Fibroblast of the aortic adventitia (primary cell): ENCODE measurements at places on chromosomes 11 and 22.

DNA sequence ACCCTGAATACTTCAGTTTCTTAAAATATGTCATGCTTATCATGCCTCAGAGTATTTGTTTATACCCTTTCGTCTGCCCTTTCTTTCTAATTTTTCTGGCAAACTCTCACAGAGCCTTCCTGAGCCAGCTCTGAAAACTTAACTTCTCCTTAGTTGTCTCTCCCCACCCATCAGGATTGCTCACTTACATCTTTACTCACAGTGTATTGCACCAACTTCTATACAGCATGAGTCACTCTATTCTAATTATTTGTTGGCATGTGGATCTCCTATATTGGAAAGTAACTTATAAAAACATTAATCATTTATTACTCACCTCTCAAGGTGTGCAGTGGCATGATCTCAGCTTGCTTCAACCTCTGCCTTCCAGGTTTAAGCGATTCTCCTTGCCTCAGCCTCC, 114.9 kb downstream of the FANCF start:
- DNase-seq = peak; percentile 30

- no peak for DNase-seq
These were observed 400.0 kb downstream of the LARGE1 start for GRCh38 chr22:33519974-33520903.

DNA sequence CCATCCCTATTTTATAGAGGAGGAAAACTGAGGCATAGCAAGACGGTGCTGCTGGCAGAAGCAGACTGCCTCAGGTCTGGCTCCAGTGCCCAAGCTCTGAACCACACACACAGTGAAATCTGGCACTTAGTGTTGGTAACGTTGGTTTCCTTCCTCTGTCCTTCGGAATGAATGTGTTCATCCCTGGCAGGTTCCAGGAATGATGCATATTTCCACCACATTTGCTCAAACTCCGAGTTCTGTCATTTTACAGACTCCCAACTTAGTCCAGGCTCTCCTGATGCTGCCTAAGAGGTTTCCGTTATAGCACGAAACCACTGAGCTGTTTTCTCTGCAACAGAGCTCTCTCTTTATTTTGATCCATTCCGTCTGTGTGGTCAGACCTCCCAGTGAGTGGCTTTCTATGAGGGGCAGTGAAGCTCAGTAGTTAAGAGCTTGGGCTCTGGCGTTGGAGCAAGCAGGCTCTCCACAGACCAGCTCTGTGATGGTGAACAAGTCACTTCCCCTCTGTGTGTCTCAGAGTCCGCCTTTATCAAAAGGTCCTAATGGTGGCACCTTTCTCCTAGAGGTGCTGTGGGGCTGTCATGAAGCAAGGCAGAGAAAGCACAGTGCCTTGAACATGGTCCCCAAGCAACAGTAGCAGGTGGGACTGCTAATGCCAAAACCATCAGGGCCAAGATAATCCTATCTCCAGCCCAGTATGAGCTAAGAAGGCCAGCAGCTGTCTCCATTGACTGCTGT, 200.3 kb downstream of the MYO18B start:
- DNase-seq = no peak

- DNase-seq = no peak
These were observed 229.1 kb upstream of the C11orf87 start for GRCh38 chr11:109192864-109193263.

GRCh38 chr22:25941365-25941960, 199.5 kb downstream of the MYO18B start:
- no peak for DNase-seq

DNA sequence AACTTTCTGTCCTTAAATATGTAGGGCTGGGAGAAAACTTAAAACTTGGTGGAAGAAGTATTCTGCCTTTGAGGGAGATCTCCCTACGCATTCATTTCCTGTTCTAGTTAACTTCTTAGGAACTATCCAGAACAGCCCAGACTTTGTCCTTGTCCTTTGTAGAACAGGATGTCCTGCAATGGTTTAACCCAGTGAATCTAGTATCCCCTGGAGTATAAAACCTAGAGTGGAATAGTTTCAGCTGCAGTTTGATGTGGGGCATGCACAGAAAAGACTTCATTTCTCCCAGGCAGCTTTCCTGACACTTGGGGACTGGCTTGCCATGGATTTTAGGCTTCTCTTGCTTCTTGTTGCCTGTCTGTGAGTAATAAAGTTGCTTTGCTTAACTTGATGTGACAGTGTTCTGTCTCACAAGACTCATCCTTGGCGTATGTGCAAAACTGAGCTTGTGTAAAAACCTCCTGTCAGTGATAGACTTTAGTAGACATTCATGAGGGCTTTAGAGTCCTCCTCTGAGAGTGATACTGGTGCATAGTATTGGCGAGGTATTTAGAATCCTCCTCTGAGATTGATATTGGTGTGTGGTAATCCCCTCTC, 28.2 kb downstream of the ARHGAP42 start:
- DNase-seq = no peak

DNA sequence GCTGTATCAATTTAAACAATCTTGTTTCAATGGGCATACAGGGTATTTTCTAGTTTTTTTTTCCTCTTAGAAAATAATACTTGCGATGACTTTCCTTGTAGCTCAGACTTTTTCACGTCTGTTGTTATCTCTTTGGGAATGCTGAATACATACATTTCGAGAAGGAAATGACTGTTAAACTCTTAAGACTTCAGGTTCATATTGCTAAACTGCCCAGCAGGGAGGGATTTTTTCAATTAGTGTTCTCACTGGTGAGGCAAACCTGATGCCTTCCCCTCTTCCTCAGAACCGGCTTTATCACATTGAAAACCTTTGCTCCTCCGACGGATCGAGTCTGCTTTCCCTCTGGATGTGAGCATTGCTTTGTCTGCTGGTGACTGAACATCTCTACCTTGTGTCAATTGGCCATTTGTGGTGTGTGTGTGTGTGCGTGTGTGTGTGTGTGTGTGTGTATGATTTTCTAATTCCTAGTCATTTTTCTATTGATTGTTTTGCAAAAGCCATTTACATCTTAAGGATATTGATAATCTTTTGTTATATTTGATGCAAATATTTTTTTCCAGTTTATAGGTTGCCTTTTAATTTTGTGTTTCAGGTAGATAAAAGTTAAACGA, 6.6 kb downstream of the NEAT1 start:
- DNase-seq = peak; percentile 87

GRCh38 chr11:90250970-90251369, 28.1 kb upstream of the CHORDC1 start:
- no peak for DNase-seq

- peak; percentile 89 for DNase-seq
These were observed 679.9 kb downstream of the KCNA4 start for GRCh38 chr11:29336727-29337575.

GRCh38 chr22:50399751-50400331, 56.7 kb downstream of the PPP6R2 start:
- no peak for DNase-seq

DNA sequence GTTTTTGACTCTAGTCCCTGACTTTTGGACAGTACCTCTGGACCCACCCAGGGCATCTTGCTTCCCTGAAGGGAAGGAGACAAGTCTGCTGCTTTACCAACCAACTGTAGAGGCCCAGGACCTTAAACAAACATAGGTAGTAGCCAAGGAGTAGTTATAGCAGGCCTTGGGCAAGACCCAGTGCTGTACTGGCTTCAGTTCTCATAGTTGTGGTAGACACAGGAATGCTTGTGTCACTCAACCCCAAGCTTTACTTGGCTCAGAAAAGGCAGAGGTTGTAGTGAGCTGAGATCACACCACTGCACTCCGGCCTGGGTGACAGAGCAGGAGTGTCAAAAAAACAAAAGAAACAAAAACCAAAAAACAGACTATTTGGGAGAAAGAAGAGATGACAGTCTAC, 21.3 kb upstream of the OR52M1 start:
- DNase-seq = no peak

GRCh38 chr22:45994491-45995404, 17.8 kb upstream of the WNT7B start:
- DNase-seq = peak; percentile 68

DNA sequence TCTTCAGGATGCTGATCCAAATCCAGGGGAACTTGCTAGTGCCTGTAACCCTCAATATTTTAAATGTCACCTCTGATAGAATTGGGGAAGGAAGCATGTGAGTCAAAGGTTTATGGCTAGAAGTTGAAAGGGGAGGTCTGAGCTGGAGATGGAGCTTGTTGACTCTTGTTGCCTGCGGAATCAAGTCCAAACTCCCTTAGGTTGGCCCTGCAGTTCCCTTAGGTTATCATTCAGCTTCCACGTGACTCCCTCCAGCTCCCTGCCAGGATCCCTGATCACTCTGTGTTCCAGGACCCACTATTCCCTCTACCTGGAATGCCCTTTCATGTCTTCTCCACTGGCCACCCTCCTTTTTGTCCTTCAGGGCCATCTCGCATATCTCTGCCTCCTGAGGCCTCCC, 26.2 kb upstream of the LIPT2 start:
- no peak for DNase-seq

DNA sequence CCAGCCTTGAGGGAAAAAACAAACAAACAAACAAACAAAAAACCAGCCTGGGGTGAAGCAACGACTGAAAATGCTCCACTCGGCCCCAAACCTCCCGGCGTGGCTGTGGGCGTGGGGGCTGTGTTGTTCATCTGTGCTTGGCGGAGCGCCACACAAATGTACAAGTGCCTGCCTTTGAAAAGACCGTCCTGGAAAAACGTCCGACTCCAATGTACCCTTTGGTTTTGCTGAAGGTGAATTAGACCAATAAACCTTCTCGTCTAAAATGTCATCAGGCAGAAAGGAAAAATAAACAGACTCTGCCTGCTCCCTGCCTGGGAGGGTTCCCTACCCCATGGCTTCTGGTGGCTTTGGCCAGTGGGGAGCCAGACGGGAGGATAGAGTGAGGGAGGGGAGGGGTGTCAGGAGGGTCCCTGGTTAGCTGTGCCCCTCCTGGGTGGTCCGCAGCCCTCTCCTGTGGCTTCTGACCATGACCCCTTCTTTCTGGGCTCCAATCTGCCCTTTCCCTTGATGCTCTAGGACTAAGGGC, 93.9 kb downstream of the TRMU start:
- no peak for DNase-seq

GRCh38 chr22:36787204-36787988, 11.5 kb upstream of the IFT27 start:
- DNase-seq = no peak

GRCh38 chr11:120391854-120392253, 55.6 kb downstream of the ARHGEF12 start:
- no peak for DNase-seq

DNA sequence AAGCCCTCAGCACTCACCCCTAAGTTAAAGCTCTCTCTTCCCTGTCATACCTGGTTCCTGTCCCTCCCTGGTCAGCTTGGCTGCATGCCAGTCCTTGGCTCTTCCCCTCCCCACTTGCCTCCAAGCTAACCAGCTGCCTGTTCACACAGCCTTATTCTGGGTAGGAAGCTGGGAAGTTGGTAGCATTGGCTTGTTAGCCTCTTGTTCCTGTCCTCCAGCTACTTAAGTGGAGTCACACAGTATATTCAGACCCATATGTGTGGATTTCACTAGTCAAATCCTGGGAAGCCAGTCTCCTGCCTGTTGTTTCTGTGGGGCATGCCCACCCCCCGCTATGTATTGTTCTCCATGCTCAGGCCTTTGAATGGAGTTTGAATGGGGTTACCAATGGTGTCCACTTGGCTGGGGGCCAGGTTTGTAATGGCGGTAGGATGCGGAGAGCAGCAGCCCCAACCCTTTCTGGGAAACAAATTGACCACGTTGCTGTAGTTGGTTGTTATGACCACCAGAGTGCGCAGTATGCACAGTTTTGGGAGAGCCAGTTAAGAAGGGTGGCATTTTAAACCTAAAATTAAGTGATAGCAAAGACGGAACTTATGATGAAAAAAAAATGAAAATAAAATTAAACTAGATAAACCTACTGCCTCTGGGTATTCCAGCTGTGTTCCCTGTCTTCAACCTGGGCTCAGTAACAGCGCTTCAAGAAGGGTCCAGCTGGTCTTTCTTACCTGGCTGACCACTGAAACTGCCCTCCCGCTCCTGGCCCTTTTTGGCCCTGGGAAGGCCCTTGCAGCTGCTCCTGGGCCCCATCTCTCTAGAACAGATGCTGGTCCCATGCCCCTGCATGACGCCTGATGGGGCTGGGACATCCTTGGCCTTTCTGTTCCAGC, 10.7 kb upstream of the RPS3 start:
- peak; percentile 87 for DNase-seq

DNA sequence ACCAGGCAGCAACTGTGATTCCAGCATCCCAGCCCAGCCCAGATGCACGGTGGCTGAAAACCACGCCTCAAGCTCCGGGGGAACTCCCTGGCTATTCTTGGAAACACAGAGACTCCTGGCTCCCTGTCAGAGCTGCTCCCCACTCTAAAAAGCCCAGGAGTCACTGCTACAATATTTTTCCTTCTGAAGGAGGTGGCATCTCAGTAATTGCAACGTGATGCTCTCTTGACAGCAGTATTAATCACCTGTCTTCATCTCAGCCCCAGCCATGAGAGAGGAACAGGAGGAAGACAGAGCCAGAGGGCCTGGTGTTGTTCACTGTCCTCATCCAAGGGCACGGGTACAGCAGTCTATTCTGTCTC, 26.9 kb downstream of the DRD2 start:
- no peak for DNase-seq

DNA sequence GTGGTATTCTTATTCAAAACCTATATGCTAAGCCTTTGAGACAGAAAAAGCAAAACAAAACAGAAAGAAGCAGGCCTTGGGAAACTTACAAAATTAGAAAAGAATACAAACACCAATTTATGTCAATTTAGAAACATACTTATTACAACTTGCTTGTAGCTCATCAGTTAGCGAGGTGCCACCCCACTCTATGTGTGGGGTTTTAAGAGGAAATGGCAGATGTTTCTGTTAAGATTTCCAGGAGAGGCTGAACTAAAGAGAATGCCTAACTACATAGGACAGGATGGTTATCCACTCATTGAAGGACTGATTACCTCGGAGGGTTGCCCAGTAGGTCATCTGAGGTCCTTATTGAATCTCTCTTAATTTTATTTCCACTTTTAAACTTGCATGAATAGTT, 302.0 kb downstream of the ETS1 start:
- DNase-seq = no peak

DNA sequence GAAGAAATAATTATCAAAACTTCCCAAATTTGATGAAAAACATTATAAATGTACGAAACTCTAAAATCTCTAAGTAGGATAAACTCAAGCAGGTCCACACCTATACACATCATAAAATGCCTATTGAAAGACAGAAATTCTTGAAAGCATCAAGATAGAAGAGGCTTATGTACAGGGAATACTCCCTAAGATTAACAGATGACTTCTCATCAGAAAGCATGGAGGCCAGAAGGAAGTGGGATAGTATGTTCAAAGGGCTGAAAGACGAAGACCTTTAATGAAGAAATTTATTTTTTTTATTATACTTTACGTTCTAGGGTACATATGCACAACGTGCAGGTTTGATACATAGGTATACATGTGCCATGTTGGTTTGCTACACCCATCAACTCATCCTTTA, 45.3 kb upstream of the KCNA4 start:
- no peak for DNase-seq
